ENCODE measurements at places on chromosomes 12 and 14.

- no peak for DNase-seq
These were observed 17.9 kb upstream of the IL22 start for GRCh38 chr12:68271346-68271745.

DNA sequence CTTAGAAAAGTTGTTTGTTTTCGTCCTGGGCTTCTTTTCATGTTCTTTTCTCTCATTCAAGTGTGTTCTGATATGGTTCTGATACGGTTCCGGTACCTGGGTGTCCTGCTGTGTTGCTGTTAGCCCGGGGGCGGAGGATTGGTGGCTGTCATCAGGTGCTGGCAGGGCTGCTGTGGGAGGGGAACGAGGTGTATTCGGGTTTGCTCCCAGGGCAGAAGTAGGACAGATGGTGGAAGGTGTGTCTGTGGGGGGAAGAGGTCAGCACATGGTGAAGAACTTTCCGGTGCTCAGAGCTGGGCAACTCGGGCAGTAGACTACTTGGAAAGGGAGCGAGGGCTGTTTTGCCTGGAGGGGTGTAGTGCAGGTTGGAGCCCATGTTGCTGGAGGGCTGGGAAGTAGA lies 70.2 kb downstream of the SLC25A47 start:
- DNase-seq: no peak

- no peak for DNase-seq
These were observed 185.7 kb downstream of the KICS2 start for GRCh38 chr12:64036414-64036813.

GRCh38 chr12:109358154-109358869 lies 10.6 kb downstream of the MYO1H start:
- DNase-seq: no peak

DNA sequence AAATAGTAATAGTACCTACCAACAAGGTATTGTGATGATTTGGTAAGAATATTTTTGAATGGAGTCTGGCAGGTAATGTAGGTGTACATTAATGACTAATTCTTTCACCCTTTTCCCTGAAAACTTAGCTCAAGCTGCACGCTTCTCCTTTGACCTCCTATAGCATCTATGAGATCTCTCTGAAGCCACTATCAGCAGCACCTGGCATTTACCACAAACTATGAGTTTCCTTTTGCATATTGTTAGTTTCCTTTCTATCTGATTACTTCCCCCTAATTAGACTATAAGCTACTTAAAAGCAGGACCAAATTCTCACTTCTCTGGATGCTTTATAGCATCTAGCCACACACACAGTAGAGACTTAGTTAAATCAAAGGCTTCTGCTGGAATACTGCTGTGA lies 48.1 kb downstream of the SLC8A3 start:
- DNase-seq: no peak

DNA sequence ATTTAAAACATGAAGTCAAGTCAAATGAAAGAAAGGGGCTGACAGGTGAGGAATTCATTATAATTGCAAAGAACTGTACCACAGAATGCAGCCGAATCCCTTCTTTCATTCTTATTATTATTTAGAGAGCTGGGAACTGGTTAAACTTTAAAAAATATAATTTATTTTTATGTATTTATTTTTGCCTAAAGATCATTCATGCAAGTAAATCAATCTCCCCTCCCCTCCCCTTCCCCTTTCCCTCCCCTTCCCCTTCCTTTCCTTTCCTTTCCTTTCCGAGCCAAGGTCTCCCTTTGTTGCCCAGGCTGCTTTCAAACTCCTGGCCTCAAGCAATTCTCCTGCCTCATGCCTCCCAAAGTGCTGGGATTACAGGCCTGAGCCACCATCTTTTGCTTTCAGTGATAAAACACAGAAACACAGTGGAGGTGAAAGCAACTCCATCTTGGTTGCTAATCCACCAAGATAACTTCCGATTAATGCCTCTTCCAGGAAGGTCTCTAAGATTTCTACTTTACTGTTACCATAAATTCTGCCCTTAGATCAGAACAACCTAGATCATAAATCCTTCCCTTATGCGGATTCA lies 6.0 kb upstream of the UBC start:
- DNase-seq: no peak

Data from activated naive CD4-positive, alpha-beta T cell treated with anti-CD3 and anti-CD28 coated beads, Interleukin-2, amount 50 U/mL, for 16 hours (primary cell).